Heart right ventricle (tissue), 16 donors: ENCODE measurements at places on chromosomes 11 and 22. TPM values are rescaled to one million over a fixed set of nuclear protein-coding genes. Genes with fewer than 3 reads are reported as not detected.

APOA1 gene
- 178 TPM for total RNA-seq

OR51B4 gene
- total RNA-seq, result not detected

ARCN1 gene
- total RNA-seq, result 100 TPM

KRTAP5-7 gene
- not detected for total RNA-seq

CD3E gene
- total RNA-seq, result not detected

IRAG1 gene
- total RNA-seq, result 7.3 TPM

PANX3 gene
- not detected for total RNA-seq

DBX1 gene
- not detected for total RNA-seq

DUSP8 gene
- 24.9 TPM for total RNA-seq

PKDREJ gene
- 0.23 TPM for total RNA-seq

ANO1 gene
- total RNA-seq, result 9.3 TPM

RIN1 gene
- 2.2 TPM for total RNA-seq

SLC1A2 gene
- 3.1 TPM for total RNA-seq

KRTAP5-2 gene
- not detected for total RNA-seq

- no peak for DNase-seq
Observed at GRCh38 chr22:40425082-40425481, 54.7 kb downstream of the SGSM3 start.

DNA sequence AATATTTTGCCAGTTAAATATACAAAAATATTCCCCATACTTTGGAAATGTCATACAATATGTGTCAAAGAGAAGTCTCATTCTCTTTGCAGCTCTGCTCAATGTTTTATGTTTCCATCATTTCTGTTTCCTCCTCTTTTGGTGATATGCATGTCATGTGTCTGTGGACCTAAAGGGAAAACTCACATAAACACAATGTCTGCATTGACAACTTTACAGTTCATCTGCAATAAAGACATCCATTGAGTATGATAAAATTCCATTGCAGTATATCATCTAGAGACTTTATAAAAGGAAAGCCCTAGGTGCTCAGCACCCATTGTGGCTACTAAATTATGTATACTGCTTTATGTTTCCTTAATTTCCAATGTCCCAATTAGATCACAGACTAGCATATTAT lies 461.3 kb upstream of the FAT3 start:
- DNase-seq, result no peak

DNA sequence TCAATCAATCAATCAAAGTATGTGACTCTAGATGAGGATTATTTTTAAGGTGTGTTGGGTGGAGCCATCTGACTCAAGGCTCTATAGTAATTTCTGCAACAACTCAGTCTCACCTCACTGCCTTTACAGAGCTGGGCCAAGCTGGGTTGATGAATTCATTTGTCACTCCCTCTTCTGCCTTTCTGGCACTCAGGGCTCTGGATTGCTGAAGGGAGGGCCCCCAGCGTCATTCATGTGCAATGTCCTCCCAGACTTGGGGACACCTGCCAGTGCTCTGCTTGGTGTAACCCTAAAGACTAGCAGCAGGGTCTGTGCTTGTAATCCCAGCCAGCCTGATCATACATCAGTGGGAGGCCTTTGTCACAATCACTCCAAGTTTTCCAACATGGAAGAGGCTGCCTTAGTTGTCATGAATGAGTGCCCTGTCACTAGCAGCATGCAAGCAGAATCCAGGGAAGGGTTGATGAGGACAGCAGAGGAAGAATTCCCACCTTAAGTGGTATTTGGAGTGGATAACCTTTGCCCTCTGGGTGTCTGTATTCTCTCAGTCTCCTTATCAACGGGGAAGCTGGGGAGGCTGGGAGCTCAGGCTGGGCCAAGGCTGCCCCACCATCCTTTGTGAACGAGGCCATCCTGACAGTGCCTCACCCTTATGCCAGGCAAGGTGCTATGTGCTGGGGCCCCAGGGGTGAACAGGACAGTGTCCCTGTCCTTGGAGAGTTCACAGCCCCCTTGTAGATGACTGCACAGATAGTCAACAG lies 2.0 kb upstream of the TP53I11 start:
- no peak for DNase-seq

DNA sequence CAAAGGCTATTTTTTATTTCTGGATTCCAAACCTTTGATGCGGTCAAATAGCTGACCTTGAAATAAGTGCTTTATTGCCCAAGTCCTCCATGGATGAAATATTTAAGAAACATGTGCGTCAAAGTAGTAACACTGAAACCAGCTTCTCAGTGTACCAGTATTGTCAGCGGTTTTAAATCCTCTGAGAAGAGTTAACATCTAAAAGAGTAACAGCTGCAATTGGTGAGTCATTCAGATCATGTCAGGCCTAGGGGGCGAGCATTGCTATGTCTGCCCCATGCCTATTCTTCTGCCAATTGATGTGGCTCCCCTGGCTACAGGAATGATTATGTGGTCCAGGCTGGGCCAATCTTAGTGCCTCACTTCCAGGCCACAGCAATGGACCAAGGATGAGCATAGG lies 263.3 kb upstream of the SORL1-AS1 start:
- no peak for DNase-seq

- DNase-seq, result no peak
Observed at GRCh38 chr11:70077411-70078094, 564 bp upstream of the ANO1 start.

DNA sequence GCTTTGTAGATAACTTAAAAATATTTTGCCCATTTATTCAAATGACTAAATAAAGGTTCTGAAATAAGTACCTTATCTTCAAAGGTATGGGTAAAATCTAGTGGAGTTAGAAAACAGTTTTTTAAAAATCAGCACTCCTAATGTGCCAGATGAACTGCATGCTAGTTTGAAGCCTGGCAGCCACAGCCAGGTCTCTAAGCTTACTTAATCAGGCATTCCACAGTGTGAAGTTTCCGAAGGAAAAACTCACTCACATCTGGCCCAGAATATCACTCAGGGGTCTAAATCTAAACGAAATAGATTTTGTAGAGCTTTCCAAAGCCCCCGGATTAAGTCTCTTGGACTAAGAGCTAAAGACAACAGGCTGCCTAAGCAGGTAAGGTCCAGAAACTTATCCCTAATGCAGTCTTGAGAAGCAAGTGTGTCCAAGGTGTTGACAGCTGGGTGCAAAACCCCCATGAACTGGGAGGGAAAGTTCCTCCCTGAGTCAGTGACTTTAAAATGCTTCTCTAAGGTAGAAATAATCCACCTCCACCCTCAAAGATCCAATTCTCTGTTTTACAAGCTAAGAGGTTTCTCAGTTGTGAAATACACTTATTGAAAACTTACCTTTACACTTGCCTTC lies 157.6 kb downstream of the FCHSD2 start:
- DNase-seq, result no peak

GRCh38 chr22:27107824-27108223 lies 450.4 kb downstream of the MIAT start:
- DNase-seq, result peak; percentile 27

DNA sequence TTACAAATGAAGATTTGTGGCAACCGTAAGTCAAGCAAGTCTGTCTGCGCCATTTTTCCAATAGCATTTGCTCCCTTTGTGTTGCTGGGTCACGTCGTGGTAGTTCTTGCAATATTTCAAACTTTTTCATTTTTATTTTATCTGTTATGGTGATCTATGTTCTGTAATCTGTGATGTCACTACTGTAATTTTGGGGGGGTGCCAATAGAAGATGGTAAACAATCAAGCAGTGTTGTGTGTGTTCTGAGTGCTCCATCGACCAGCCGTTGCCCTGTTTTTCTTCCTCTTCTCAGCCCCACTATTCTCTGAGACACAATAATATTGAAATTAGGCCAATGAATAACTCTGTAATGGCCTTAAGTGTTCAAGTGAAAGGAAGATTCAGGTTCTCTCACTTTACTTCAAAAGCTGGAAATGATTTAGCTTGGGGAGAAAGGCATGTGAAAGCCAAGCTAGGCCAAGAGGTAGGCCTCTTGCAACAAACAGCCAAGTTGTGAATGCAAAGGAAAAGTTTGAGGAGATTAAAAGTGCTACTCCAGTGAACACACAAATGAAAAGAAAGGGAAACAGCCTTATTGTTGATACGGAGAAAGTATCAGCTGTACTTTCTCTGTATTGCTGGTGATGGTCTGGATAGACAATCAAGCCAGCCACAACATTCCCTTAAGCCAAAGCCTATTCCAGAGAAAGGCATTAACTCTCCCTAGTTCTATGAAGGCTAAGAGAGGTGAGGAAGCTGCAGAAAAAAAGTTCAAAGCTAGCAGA lies 7.5 kb downstream of the ZC3H12C start:
- no peak for DNase-seq

- DNase-seq, result no peak
Observed at GRCh38 chr22:29313126-29313575, 2.3 kb downstream of the RASL10A start.

- peak; percentile 22 for DNase-seq
Observed at GRCh38 chr11:130865774-130866114, 50.5 kb downstream of the SNX19 start.

- no peak for DNase-seq
Observed at GRCh38 chr22:48496226-48496845, 1331.3 kb downstream of the BRD1 start.

- DNase-seq, result no peak
Observed at GRCh38 chr11:96276836-96277235, 66.2 kb downstream of the MAML2 start.

DNA sequence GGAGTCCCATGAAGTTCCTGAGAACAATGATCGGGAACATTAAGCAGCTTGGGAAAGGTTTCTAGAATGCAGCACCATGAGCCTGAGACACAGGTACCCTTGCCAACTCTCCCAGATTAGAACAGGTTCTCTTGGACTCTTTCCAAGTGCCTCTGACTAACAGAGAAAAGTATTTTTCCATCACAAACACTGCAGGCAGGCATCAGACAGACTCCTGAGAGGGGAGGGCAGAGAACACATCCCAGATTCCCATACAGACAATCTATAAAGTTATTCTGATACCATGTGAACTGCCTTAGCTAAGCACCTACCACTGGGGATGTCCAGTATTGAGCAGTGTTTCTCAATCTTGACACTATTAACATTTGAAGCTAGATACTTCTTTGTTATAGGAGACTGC lies 27.3 kb downstream of the SERGEF start:
- DNase-seq, result no peak

DNA sequence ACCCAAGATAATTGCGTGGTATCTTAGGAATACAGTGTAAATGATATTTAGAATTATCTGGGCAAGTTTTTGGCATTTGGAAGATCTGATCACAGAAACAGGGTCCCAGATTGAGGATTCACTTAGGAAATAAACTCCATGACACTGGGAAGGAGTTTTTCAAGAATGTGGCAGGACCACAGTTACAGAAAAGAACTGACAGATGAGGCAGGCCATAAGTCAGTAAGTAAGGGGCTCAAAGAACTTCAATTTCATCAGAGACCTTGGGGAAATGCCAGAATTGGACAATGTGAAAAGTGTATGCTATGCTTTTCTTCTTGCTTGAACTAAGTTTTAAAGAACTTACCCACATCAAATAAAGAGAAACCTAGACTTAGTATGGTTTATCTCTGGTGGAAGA lies 49.3 kb downstream of the RBMXL2 start:
- no peak for DNase-seq

DNA sequence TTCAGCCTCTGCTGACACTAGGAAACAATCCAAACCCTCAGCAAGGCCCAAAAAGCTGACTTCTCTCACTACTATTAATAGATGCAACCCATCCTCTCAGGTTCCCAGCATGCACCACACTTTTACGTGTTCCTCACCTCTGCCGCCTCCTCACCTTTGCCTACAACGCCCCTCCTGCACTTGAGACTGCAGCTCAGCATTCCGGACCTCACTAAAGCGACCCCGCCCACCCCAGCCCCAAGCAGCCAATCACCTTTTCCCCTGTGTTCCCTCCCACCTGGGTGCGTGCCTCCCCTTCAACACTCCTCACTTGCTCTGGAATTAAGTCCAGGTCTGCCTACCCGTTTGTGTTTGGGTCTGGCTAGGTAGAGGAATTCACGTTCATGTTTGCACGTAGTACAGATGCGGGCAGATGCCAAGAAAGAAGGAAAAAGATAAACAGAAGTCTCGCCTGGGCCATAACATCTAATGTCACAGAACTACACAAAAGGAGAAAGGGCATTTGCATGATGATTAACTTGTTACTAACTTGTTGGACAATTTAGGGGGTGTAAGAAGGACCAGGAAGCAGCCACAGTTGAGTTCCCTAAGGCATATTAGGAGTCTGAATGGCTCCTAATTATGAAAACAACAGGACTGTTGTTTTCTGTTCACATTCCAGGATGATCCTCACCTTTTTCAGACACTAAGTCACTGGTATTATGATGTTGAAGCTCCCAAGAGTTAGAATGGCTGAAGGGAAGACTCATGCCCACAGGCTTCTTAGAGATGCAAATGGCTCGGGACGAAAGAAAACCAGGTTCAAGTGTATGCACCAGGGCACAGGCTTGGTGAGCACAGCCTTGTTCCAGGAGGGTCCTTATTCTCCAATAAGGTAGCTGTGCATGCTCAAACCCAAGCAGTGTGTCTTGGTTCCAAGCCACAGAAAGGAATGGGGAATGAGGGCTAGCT lies 102.2 kb downstream of the MICAL3 start:
- peak; percentile 51 for DNase-seq

GRCh38 chr11:42311514-42311913 lies 852.1 kb upstream of the LRRC4C start:
- no peak for DNase-seq

GRCh38 chr11:104073950-104074705 lies 37.7 kb downstream of the DDI1 start:
- DNase-seq, result no peak

DNA sequence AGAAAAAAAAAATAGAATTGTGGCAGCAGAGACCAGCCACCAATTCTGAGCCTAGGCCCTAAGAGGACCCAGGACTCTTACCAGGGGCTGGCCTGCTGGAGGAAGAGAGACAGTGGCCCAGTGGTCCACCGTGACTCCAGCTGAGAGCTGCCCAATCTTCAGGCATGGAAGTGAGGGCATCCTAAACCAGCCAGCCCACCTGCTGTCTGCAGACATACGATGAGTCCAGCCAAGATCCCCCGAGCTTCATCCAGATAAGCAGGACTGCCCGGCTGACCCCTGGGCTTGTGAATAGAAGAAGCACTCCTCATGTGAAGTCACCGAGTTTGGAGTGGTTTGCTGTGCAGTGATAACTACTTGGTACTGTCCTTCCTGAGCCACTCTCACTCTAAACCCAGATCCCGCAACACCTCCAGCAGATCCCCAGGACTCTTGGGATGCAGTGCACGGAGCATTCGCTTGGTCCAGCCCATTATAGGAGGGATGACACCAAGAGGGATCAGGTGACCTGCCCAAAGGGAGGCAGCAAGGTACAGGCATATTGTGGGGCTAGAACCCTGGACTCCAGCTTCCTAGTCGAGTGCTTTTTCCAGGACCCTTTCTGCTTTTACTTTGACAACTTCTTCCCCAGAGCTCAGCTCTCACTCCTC lies 41.7 kb upstream of the FGF3 start:
- no peak for DNase-seq

- DNase-seq, result no peak
Observed at GRCh38 chr22:41062146-41062545, 30.2 kb upstream of the EP300 start.

- DNase-seq, result peak; percentile 83
Observed at GRCh38 chr11:118908901-118909618, 16.7 kb downstream of the BCL9L start.

GRCh38 chr11:70584498-70585235 lies 186.3 kb downstream of the CTTN start:
- no peak for DNase-seq

- no peak for DNase-seq
Observed at GRCh38 chr11:86658534-86658933, 13.9 kb downstream of the ME3 start.
